ENCODE measurements at places on chromosomes 12 and 14.

DNA sequence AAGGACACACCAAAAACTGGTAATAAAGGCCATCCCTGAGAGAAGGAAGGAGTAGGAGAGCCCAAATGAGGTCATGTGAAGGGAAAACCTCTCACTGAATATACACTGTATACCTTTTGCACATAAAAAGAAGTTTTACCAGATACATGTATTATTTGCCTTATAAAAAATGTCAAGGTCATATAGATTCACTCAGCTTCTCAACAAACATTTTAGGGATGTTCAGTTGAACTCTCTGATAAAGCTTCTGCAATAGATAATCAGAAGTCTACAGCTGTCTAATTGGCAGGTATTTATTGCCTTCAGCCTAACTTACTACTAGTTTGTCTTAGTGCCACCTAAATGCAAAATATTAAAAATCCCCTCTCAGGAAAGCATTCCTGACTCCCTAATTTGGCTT lies 8.7 kb downstream of the SLC11A2 start:
- DNase-seq = no peak

DNA sequence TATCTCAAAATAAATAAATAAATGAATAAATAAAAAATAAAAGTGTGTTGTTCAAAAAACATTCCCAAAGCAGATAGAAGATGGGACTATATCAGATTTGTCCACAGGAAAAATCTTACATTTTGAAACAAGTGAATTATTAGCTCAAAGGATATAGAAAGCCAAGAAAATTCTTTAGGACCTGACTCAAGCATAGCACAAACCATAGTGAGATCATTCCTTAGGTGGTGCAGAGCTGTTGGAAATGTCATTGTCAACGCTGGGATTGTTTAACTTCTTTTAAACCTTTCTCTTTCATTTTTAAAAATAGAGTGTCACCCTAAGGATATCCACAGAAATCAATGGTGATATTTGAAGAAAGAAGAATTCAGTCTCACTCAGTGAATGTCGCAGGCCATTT lies 43.5 kb downstream of the DRAM1 start:
- DNase-seq = no peak

- no peak for DNase-seq
Observed at GRCh38 chr12:8561011-8561410, 20.3 kb upstream of the CLEC4E start.

DNA sequence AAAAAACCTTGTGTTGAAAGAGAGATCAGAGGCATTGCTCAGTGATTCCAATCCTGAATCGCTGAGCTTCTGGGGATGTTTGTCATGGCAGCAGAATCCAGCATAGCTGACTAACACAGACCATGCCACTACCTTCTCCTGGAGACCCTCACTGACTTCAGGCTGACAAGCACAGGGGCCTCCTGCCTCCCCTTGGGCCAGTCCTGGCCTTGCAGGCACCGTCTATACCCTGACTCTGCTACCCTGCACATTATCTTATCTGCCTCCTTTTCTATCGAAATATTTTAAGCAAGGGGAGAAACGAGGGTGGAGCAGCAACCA lies 139.8 kb downstream of the KIF26A start:
- DNase-seq = no peak

DNA sequence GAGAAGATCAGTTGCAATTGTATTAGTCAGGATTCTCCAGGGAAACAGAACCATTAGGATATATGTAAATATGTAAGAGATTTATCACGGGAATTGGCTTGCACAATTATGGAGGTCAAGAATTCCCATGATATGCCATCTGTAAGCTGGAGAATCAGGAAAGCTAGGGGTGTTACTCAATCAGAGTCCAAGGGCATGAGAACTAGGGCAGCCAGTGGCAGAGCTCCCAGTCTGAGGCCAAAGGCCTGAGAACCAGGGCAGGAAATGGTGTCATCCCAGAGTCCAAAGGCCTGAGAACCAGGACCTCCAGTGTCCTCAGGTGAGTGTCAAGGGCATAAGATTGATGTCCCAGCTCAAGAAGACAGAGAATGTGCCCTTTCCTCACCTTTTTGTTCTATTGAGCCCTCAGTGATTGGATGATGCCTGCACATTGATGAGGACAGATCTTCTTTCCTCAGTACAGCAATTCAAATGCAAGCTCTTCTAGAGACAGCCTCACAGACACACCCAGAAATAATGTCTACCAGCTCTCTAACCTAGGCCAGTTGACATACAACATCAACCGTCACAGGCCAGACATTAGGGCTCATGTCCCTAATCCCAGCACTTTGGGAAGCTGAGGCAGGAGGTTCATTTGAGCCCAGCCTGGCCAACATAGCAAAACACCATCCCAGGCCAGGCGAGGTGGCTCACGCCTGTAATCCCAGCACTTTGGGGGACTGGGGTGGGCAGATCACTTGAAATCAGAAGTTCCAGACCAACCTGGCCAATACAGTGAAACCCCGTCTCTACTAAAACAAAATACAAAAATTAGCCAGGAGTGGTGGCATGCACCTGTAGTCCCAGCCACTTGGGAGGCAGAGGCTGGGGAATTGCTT lies 34.9 kb upstream of the ZNF740 start:
- no peak for DNase-seq

DNA sequence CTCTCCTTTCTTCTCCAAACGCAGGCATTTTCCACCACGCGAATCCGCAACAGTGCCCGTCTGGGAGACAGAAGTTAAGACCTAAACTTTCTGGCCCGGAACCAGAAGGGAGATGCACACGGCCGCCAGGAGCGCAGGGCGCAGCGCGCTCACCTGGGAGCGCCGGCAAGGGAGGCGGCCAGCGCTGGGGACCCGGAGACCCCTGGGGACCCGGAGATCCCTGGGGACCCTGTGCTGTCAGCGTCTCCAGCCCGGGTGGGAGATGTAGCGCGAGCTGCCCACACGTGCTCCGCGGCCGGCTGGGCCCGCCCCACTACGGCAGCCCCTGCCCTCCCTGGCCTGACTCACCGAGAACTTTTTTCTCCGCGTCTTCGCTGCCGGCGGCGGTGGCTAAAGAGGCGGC lies 620 bp downstream of the YBX3 start:
- DNase-seq = no peak

DNA sequence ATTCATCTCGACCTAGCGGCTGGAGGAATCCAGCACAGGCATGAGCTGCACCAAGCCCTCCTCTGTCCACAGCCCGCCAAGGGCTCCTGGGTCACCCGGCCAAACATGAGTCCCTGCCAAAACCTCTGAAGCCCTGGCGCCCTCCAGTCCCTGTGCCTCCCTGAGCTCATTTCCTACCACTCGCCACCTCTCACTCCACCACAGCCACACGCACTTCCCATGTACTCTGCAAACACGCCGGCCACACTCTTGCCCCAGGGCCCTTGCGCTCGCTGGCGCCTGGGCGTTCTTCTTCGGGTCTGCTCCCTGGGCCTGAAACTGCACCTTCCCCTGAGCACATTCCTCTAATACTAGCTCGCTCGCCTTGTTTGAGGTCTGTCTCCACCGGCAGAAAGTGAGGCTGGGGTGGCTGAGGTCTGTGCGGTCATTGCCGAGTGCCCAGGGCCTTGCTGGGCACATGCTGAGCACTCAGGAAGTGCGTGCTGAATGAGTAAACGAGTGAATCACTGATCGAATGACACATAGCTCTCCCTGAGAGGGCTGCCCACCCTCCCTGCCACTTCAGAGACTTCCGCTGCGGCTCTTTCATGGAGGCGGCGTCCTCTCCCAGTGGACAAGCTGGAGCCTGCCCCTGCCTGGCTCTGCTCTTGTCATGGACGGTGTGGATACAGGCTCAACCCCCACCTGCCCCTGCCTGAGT lies 33.7 kb upstream of the DLK1 start:
- no peak for DNase-seq

DNA sequence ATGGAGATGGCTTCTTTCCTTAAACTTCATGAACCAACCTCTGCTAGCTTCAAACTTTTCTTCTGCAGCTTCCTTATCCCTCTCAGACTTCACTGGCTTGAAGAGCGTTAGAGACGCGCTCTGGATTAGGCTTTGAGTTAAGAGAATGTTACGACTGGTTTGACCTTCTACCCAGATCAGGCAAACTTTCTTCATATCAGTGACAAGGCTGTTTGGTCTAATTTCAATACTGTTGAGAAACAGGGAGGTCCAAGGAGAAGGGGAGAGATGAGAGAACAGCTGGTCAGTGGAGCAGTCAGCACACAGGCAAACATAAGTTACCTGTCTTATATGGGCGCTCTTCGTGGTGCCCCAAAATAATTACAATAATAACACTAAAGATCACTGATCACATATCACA lies 14.9 kb downstream of the SCAF11 start:
- DNase-seq = no peak

GRCh38 chr12:8914716-8915526 lies 612 bp downstream of the PHC1 start:
- no peak for DNase-seq

GRCh38 chr14:25042362-25043299 lies 7.3 kb downstream of the STXBP6 start:
- DNase-seq = no peak
